Kidney epithelial cell (primary cell): ENCODE measurements at places on chromosomes 5 and 9. TPM values are rescaled to one million over a fixed set of nuclear protein-coding genes. Genes with fewer than 3 reads are reported as not detected.

GRCh38 chr5:96004754-96005153, 43.1 kb upstream of the ELL2 start:
- DNase-seq: no peak

The CCDC152 gene
- 0.68 and 0.96 TPM in 2 replicates for total RNA-seq

The NEUROG1 gene
- total RNA-seq: 0.04 TPM in 1 of 2 replicates, not detected in the other

- DNase-seq: no peak
Measured at GRCh38 chr5:137201876-137202275, 297.2 kb downstream of the SPOCK1 start.

The FAM78A gene
- total RNA-seq: 1.0 and 1.9 TPM in 2 replicates

- DNase-seq: no peak
Measured at GRCh38 chr5:147464211-147464610, 45.7 kb downstream of the DPYSL3 start.

DNA sequence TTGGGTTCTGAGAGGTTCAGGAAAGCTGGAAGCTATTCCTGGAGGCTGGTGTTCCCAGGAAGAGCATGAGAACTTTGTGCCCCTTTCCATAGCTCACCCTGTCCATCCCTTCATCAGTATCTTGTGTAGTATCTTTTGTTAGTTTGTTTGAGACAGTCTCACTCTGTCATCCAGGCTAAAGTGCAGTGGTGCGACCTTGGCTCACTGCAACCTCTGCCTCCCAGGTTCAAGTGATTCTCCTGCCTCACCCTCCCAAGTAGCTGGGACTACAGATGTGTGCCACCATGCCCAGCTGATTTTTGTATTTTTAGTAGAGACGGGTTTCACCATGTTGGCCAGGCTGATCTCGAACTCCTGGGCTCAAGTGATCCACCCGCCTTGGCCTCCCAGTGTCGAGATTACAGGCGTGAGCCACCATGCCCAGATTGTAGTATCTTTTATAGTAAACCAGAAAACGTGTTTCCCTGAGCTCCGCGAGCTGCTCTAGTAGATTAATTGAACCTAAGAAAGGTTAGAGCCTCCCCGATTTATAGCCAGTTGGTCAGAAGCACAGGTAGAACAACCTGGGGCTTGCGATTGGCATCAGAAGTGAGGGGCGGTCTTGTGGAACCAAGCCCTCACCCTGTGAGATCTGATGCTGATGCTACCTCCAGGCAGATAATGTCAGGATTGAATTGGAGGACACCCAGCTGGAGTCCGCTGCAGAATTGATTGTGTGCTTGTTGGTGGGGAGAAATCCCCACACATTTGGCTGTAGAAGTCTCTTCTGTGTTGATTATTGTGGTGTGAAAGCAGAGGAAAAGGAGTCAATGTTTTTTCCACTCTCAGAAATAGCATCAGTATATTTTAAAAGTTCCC, 32.3 kb downstream of the ATP6V0E1 start:
- no peak for DNase-seq

The P4HA2 gene
- total RNA-seq: 71.5 and 77.5 TPM in 2 replicates

- no peak for DNase-seq
Measured at GRCh38 chr9:112881331-112881730, 9.3 kb downstream of the SLC46A2 start.

- DNase-seq: no peak
Measured at GRCh38 chr9:124420991-124421543, 5.8 kb upstream of the PSMB7 start.

The ZDHHC11B gene
- 0.25 and 0.55 TPM in 2 replicates for total RNA-seq

The RANBP3L gene
- total RNA-seq: 0.07 TPM in 1 of 2 replicates, not detected in the other

DNA sequence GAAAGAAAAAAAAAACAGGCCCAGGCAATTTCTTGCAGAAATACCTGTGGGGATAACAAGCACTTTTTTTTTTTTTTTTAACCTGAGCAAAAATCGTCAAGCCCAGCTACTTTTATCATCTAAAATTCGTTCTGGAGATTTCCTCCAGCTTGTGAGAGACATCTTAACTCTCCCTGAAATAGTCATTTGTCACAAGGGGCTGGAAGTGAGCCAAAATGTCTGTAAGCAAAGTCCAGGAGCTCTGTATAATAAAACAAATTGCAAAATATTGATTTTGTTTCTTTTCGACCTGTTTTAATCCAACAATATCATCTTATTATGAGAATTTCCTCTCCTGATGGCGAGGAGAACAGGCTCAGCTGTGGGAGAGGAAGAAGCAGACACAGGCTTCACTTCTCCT, 168.4 kb downstream of the TTLL11 start:
- no peak for DNase-seq

DNA sequence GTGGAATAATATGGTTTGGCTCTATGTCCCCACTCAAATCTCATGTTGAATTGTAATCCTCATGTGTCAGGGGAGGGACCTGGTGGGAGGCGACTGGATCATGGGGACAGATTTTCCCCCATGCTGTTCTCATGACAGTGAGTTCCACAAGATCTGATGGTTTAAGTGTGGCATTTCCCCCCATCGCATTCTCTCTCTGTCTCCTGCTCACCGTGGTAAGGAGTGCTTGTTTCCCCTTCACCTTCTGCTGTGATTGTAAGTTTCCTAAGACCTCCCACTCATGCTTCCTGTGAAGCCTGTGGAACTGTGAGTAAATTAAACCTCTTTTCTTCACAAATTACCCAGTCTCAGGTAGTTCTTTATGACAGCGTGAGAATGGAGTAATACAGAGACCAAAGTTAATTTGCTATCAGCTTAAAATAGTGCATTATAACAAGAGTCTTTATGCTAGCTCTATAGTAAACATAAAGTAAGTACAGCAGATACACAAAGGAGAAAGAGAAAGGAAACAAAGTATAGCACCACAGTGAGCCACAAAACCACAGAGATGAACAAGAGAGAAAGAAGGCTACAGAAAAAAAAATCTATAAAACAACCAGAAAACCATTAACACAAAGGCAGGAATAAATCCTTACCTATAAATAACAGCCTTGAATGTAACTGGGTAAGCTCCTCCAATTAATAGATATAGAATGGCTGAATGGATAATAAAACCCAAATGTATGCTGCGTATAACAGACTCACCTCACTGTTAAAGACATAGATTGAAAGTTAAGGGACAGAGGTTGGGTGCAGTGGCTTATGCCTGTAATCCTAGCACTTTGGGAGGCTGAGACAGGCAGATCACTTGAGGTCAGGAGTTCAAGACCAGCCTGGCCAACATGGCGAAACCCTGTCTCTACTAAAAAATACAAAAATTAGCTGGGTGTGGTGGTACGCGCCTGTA, 39.7 kb downstream of the RAPGEF6 start:
- DNase-seq: no peak

DNA sequence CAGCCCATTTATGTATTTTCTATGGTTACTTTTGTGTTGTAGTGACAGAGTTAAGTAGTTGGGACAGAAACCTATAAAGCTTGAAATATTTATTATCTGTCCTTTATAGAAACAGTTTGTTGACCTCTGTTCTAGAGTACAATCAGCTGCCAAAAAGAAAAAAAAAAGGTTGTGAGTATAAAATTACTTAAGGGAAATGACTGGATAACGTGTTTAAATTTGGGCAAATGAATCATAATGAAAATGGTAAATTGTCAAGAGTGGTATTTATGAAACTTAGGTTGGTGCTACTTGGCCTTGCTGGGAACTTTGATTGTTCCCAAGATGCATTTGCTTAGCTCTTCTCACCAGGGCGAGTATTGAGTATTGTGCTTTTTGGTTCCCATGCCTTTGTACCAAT, 70.2 kb upstream of the IL6ST start:
- DNase-seq: no peak

The LCN15 gene
- total RNA-seq: not detected in 2 replicates

The QRFP gene
- total RNA-seq: not detected in 2 replicates

DNA sequence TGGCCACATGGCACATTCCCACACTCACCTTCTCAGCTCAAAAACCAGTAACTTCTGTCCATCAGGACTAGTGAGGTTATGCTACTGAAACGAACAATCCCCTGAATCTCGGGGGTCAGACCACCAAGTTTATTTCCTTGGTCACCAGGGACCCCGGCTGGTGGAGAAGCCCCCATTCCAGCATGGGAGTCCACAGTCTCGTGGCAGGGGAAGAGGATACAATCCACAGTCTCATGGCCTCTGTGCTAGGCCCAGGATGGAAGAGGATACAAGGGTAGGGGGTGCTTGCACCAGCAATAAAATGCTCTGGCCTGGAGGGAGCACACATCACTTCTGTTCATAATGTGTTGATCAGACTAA, 7.4 kb upstream of the CARD19 start:
- no peak for DNase-seq

The SPATA31C1 gene
- total RNA-seq: not detected in 2 replicates

- DNase-seq: no peak
Measured at GRCh38 chr9:130715270-130715669, 21.7 kb downstream of the EXOSC2 start.

- peak; percentile 18 for DNase-seq
Measured at GRCh38 chr9:132114102-132114707, 34.5 kb upstream of the MED27 start.

- no peak for DNase-seq
Measured at GRCh38 chr5:76425928-76426804, 23.1 kb downstream of the IQGAP2 start.

The TAF11L9 gene
- total RNA-seq: not detected in 2 replicates
